ENCODE measurements at places on chromosomes 3 and 15.

- DNase-seq, result no peak
Measured at GRCh38 chr15:28111543-28111942, 12.4 kb upstream of the OCA2 start.

GRCh38 chr3:12807601-12808359 is 11.3 kb downstream of the CAND2 start:
- DNase-seq, result no peak

GRCh38 chr3:60775985-60776384 is 475.3 kb downstream of the FHIT start:
- DNase-seq, result no peak

GRCh38 chr15:86917361-86917671 is 837.6 kb downstream of the AGBL1 start:
- DNase-seq, result no peak

GRCh38 chr15:99333413-99333812 is 82.1 kb downstream of the LRRC28 start:
- DNase-seq, result no peak
